Bronchial epithelial cell (primary cell): ENCODE measurements at places on chromosomes 6 and 20. TPM values are rescaled to one million over a fixed set of nuclear protein-coding genes. Genes with fewer than 3 reads are reported as not detected.

Gene FAM184A
- under 0.01 and 0.26 TPM in 2 replicates for total RNA-seq

Gene BPIFB1
- total RNA-seq: not detected in 2 replicates

Gene KCNG1
- total RNA-seq: 90.6 and 91.1 TPM in 2 replicates

Gene TRIM31
- 0.13 TPM in 1 of 2 replicates, not detected in the other for total RNA-seq

Gene SAMD3
- total RNA-seq: not detected in 2 replicates

Gene CCN5
- total RNA-seq: 0.38 TPM in 1 of 2 replicates, not detected in the other

Gene CDH22
- not detected in 2 replicates for total RNA-seq

Gene HLA-DRA
- total RNA-seq: 0.13 TPM in 1 of 2 replicates, not detected in the other

Gene CALHM5
- total RNA-seq: under 0.01 TPM in 1 of 2 replicates, not detected in the other

Gene CD24
- 911 and 1,344 TPM in 2 replicates for total RNA-seq

Gene PDYN
- not detected in 2 replicates for total RNA-seq

Gene LPA
- 0.26 TPM in 2 replicates for total RNA-seq

Gene PRDM13
- total RNA-seq: not detected in 2 replicates

Gene FRK
- 1.3 and 3.1 TPM in 2 replicates for total RNA-seq

Gene ME1
- 18.2 and 37.6 TPM in 2 replicates for total RNA-seq

Gene DOK5
- total RNA-seq: 0.13 TPM in 1 of 2 replicates, not detected in the other

Gene SULF2
- total RNA-seq: 25.3 and 31.6 TPM in 2 replicates

Gene GHRH
- not detected in 2 replicates for total RNA-seq

Gene RIMS4
- total RNA-seq: not detected in 2 replicates

Gene KIF6
- total RNA-seq: not detected in 2 replicates

Gene RAD21L1
- total RNA-seq: under 0.01 TPM in 1 of 2 replicates, not detected in the other

Gene VSX1
- not detected in 2 replicates for total RNA-seq

Gene COL21A1
- total RNA-seq: 8.2 and 18.6 TPM in 2 replicates

Gene OLIG3
- not detected in 2 replicates for total RNA-seq

Gene SLC35D3
- under 0.01 TPM in 1 of 2 replicates, not detected in the other for total RNA-seq

Gene ESR1
- under 0.01 and 0.13 TPM in 2 replicates for total RNA-seq

Gene MAP7
- 30.8 and 50.4 TPM in 2 replicates for total RNA-seq

Gene SRSF12
- total RNA-seq: under 0.01 and 0.38 TPM in 2 replicates

Gene ISM1
- total RNA-seq: not detected in 2 replicates

Gene CTAGE9
- not detected in 2 replicates for total RNA-seq

Gene REM1
- not detected in 2 replicates for total RNA-seq

Gene LST1
- total RNA-seq: not detected in 2 replicates

Gene NT5E
- 31.4 and 71.1 TPM in 2 replicates for total RNA-seq

Gene PPP1R3G
- 1.8 and 1.9 TPM in 2 replicates for total RNA-seq

Gene CYP21A2
- total RNA-seq: under 0.01 TPM in 1 of 2 replicates, not detected in the other

Gene HLA-DRB5
- total RNA-seq: not detected in 2 replicates

Gene APOBEC2
- not detected in 2 replicates for total RNA-seq

Gene LY6G6C
- total RNA-seq: 0.38 TPM in 1 of 2 replicates, not detected in the other

Gene SERINC1
- 205 and 208 TPM in 2 replicates for total RNA-seq

Gene CAGE1
- total RNA-seq: 0.13 TPM in 1 of 2 replicates, not detected in the other

Gene RBM24
- 0.13 and 0.26 TPM in 2 replicates for total RNA-seq

Gene PCMTD2
- 19.0 and 26.9 TPM in 2 replicates for total RNA-seq

Gene BANF2
- not detected in 2 replicates for total RNA-seq

Gene DBNDD2
- 12.9 and 18.2 TPM in 2 replicates for total RNA-seq

Gene LAMA5
- 61.6 and 99.5 TPM in 2 replicates for total RNA-seq

Gene HLA-DRB1
- 0.13 TPM in 1 of 2 replicates, not detected in the other for total RNA-seq

Gene DEFB114
- not detected in 2 replicates for total RNA-seq

Gene CST4
- not detected in 2 replicates for total RNA-seq

Gene TFAP2B
- total RNA-seq: not detected in 2 replicates

Gene IMPG1
- total RNA-seq: not detected in 2 replicates

Gene IP6K3
- total RNA-seq: under 0.01 and 0.13 TPM in 2 replicates

Gene CCDC170
- not detected in 2 replicates for total RNA-seq

Gene TMEM217
- total RNA-seq: 0.26 and 0.38 TPM in 2 replicates

Gene CFAP61
- 0.13 and 0.26 TPM in 2 replicates for total RNA-seq

Gene SRMS
- 0.13 and 0.79 TPM in 2 replicates for total RNA-seq

Gene PTCHD4
- total RNA-seq: 1.8 and 2.6 TPM in 2 replicates
